Mammary epithelial cell (primary cell): ENCODE measurements at places on chromosomes 4 and X.

- peak; percentile 96 for DNase-seq
Observed at GRCh38 chrX:30889147-30890140, at the start of gene TAB3. TAB3 (minus strand) TSS chrX:30889254; CDS start chrX:30859588, 29,666 bp downstream.

DNA sequence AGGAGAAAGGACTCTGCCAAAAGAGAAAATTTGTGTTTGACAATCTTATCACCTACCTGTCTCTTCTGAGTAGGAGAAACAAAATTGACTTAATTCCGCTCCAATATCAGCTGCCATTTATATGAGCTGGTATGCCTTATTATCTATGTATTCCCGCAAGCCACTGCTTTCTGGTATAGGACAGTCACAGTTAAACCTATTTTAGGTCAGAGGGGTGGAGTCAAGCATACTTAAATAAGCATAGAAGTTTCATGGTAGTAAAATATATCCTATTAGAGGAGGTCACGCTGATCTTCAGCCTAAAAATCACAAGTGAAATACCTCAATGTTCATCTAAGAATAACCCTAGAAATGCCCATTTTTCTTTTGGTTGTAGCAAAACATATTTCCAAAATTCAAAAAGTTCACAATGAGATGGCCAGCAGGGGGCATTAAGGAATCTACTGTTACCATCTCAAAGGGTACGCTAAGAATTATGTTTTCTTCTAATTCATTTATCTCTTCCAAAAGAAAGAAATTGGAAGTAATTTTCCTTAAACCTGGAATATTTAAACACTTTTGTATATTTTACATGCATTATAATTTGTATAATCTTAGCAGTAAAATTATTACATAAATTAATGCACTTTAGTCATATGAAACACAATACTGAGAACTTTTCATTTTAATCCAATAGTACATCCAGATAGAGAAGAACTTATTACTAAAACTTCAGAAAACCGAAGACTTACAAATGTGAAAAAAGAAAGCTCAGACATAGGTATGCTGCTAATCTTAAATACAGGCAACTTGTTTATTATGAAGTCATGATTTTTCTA, 10.5 kb downstream of the PPAT start:
- DNase-seq = no peak

GRCh38 chr4:53608242-53608641, 17.0 kb upstream of the LNX1 start:
- no peak for DNase-seq

- DNase-seq = no peak
Observed at GRCh38 chr4:123408471-123409084, 12.0 kb downstream of the SPRY1 start.

- DNase-seq = no peak
Observed at GRCh38 chr4:183639291-183639690, 19.7 kb downstream of the RWDD4 start.

- DNase-seq = no peak
Observed at GRCh38 chr4:151717909-151718628, 42.7 kb downstream of the GATB start.

GRCh38 chrX:75781611-75782010, 3.4 kb downstream of the MAGEE2 start:
- DNase-seq = no peak

- peak; percentile 88 for DNase-seq
Observed at GRCh38 chr4:142817442-142817841, 28.7 kb downstream of the INPP4B start.

DNA sequence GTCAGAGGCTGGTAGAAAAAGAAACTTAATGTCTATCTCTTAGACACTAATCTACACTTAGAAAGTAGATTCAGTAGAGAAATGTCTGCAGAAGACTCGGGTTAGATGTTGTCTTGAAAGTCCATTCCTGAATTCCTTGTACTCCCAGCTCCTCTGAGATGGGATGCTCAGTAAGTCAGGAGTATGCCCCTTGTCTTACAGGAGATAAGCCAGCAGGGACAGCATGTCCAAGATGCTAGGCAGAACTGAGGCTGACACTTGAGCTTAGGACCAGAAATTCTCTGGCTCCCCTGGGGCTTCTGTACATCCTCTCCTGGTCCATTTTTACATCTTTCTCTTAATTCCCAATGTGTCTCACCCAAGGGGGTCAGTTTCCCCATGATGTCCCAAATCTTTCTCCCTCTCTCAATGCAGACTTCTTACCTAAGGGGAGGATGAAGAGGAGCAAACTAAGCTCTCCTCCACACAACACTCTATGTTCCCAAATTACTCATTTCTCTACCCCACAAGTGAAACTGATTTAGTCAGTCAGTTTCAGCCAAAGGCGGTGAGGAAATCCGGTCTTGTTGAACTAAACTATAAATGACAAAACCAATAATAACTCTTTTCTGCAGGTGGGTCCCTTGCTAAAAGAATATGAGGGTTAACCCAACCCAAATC, 558.2 kb upstream of the DIPK2B start:
- peak; percentile 73 for DNase-seq

- DNase-seq = no peak
Observed at GRCh38 chr4:81031796-81032551, 1.5 kb downstream of the BMP3 start.

- no peak for DNase-seq
Observed at GRCh38 chr4:118585015-118585414, 100.2 kb upstream of the METTL14 start.

DNA sequence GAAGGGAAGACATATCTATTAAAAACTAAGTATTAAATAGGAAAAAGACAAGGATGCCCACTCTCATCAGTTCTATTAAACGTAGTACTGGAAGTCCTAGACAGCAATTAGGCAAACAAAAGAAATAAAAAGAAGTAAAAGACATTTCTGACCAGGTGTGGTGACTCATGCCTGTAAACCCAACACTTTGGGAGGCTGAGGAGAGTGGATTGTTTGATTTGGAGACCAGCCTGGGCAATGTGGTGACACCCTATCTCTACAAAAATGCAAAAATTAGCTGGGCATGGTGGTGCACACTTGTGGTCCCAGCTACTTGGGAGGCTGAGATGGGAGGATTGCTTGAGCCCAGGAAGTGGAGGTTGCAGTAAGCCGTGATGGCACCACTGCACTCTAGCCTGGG, 1071.8 kb downstream of the FAT4 start:
- DNase-seq = peak; percentile 41

DNA sequence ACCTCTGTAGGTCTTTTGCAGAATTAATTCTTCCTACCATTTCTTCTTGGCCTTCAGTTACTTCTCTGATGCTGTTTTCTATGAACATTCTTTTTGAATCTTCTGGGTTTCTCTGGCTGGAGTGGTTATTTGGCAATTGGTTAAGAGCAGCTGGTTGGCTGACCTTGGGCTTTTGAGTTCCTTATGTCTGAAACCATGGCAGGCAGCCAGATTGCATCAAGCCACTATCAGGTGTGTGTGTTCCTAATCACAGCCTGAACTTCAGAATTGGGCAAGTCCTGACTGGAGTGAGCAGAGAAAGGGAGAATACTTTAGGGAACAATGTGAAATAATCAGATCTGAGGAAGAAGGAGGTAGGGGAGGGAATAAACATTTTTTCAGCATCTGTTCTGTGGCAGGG, 90.2 kb downstream of the ARHGAP10 start:
- peak; percentile 98 for DNase-seq

DNA sequence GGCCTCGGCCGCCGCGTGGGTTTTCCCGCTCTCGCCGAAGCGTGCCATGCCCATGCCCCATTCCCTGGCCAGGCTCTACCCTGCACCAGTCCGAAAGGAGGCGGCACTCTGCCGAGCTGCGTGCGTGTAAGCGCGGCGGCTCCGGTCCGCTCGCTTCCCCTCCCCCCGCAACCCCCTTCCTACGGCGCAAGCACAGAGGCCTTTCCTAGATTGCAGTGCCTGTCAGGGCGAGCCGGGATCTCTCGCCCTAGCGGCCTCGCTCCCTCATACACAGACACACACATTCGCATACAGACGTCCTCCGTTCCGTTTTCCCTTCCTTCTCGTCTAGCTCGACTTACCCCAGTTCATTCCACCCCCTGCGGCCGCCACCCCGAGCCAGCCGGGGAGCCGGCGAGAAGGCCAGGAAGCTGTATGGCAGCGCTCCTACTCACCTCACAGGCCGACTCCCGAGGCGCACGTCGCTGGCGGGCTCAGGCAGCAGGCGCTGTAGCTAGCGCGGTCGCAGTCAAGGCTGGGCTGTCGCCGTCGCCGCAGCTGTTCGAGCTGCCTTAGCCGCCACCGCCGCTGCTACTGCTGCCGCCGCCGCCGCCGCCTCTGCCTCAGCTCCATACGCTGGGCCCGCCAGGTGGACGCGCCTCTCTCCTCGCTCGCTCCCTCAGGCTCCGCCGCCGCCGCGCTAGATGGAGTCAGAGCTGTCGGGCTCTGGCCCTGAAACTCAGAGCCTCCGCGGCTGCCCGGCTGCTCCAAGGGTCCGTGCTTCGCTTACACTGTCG, 615 bp downstream of the NEXMIF start:
- peak; percentile 23 for DNase-seq

DNA sequence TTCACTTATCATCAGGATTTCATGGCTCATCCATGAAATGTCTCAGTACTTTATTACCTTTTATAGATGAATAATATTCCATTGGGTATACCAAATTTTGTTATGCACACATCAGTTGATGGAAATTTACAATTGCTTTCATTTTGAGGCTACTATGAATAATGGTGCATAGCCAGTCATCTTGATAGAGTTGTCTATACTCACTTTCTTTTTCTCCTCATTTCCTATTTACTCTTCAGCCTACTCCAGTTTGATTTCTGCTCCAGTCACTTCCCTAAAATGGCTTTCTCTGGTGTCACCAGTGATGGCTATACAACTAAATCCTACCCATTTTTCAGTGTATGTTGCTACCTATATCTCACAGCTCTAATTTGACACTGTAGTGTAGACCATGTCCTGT, 743.5 kb upstream of the MAGEB2 start:
- DNase-seq = no peak

GRCh38 chr4:16116019-16116418, 32.2 kb upstream of the PROM1 start:
- no peak for DNase-seq

GRCh38 chr4:108107729-108108382, 60.9 kb downstream of the LEF1 start:
- no peak for DNase-seq

DNA sequence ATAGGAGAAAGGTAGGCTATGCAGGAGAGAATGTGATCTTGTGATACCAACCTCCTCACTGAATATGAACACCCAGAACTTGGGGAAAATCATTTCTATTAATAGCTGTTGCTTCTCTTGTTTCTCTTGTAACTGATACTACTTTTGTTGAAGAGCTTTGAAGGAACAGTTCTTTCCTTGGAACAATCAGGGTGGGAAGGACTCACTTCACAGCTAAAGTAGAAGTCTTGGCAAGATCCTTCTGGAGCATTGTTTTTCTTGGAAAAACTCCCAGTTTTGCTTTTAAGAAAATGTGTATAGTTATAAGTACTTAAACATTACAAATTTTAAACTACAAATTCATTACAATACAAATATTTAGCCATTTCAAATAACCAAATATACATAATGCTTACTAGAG, 19.1 kb upstream of the XK start:
- no peak for DNase-seq

GRCh38 chr4:1994938-1995337, 13.8 kb downstream of the NELFA start:
- DNase-seq = no peak

- DNase-seq = no peak
Observed at GRCh38 chr4:153781280-153781679, 7.6 kb downstream of the SFRP2 start.

DNA sequence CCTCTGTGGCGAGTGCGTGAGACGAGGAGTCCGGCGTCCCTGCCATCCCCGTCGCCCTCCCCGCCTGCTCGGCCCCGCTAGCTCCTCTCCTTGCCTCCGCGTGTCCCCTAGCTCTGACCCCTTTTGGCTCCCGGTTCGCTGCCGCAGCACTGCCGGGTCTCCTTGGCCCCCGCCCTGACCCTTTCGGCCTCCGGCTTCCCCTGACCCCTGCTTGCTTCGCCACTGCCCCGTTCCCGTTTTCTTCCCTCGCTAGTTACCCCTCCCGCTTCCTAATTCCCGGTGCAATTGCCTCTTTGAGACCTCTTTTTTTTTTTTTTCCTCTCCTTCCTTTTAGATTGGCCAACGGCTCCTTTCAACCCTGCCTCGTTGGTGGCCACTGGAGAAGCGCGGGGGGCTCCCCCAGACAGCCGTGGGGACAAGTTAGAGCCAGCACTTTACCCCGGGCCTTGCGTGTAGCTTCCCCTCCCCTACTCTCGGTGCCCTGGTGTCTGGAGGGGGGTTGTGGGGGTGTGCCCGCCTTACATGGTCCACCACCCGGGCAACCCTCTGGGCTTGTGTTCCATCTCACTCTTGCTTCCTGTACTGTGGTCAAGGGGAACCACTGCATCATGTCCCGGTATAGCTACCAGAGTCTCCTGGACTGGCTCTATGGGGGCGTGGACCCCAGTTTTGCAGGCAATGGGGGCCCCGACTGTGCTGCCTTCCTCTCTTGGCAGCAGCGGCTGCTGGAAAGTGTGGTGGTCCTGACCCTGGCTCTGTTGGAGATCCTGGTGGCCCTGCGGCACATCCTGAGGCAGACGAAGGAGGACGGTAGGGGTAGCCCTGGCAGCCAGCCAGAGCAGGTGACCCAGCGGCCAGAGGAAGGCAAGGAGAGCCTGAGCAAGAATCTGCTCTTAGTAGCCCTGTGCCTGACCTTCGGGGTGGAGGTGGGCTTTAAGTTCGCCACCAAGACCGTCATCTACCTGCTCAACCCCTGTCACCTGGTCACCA, 548 bp downstream of the TMEM164 start:
- no peak for DNase-seq

DNA sequence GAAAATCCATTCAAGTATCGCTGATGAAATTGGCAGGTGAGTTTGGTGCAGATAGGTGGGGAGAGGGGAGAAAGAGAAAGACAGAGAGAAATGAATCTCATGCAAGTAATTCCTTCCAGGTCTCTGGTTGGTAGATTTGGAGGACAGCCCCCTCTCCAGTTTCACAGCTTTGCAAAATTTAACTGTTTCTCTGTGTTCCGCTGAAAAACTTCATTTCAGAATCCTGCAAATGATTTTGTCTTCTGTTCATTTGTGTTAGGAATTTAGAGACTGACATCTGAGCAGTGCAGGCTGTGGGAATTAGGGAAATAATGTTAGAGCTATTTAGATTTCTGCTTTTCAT, 328.5 kb downstream of the FBXW7 start:
- DNase-seq = no peak
